ENCODE measurements at places on chromosomes 12 and 14.

GRCh38 chr12:46082490-46083200, 92.3 kb upstream of the SCAF11 start:
- no peak for DNase-seq

DNA sequence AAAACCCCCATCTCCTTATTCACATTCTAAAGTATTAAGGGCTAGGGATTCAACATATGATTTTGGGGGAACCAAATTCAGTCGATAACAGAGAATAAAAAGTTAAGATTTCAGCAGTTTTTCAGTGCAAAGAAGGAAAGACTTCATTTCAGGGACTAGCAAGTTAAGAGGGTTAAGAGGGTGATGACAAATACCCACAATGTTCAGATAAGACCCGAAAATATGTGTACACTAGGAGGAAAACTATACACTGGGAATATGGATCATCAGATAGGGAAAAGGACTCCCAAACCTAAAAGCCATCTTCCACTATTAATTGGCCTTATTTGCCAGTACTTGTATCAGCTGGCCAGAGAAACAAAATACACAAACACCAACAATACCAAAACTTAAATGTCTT, 824.2 kb downstream of the SLC16A7 start:
- DNase-seq = no peak

DNA sequence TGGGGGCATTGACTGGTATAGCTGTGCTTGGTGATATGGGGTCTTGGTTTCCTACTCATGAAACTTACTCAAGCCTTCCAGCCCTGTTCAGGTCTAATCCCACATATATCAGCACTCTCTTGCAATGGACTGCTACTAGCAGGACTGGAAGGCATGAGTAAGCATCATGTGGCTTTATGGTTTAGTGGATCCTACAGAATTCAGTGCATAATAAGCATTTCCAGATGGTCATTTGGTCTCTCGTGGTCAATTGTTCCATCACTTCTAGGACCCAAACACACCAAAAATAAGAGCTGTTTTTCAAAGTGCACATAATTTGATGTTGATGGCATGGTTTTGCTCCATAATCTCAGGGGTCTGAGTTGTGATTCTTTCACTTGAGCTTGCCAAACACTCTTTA, 114.4 kb downstream of the LMNTD1 start:
- no peak for DNase-seq

DNA sequence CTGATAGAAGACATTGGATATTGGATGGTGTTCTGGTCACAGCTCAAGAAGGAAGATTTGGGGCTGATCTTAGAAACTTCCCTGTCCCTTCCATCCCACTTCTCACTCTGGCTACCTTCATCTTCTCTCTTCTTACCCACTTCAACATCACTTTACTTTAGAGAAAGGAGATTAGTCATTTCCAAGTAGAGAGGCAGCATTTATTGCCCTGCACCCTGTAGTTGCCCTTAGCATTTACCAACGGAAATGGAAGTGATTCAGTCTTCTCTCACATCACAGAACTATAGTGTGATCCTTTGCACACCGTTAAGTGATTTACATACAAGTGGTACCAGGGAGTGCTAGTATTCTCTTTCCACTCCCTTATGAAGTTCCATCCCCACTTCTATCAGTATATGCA, 52.4 kb downstream of the PHLDA1 start:
- no peak for DNase-seq

- no peak for DNase-seq
Observed at GRCh38 chr12:989051-989450, 2.0 kb upstream of the ERC1 start.

- DNase-seq = no peak
Observed at GRCh38 chr14:92460916-92461579, 52.5 kb upstream of the RIN3 start.

DNA sequence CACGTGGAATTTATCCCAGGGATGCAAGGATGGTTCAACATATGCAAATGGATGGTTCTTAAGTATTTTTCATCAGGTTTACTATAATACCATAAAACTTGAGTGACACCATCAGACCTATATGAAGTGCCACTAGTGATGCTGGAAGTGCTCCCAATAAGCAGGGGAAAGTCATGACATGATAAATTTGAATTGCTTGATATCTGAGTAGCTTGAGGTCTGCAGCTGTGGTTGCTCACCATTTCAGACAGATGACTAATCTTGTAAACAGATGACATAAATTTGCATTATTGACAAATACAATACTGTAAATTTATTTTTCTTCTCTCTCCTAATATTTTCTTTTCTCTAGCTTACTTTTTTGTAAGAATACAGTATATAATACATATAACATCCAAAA, 13.7 kb upstream of the PRPF39 start:
- DNase-seq = no peak

DNA sequence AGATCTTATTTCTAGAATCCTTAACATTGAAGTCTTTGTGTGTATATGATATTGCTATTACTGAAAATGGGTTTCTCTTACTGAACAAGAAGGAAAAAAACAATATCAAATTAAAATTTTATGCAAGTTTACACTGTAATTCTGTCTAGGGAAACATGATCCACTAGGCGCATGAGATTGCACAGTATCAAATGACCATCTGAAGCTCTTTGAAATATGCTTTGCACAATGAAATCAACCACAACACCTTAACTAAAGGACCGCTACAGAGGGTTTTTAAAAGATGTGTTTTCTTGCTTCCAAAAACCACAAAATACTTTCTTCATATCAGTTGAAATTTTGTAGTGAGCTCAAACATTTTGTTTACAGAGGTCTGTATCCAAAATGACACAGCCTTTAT, 15.1 kb upstream of the KERA start:
- DNase-seq = no peak

DNA sequence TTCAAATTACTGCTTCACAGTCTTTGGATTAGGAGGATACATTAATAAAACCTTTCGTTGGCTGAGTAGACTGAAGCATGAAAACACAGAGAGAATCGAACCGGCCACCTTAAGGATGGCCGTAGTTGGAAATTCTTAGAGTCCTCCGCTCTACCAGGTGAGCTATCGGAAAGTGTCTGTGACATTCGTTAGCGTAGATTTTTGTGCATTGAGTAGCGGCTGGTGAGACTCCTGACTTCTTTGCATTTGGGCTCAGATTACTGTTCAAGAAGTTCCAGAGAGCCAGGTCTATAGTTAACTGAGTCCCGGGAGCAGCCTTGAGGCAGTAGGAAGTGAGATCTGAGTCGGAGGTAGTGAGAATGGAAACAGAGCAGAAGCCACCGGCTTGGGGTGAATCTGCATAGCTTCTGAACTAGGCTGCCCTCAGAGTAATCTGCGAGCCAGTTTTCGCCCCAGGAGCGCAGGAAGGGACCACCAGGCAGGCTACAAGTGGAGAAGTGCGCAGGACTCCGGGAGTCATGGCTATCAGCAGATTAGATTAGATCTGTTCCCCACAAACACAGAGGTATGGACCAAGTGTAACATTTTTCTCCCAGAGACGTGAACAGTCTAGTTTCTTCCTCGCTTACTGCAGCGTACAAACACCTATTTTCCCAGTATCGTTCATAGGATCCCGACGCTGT, 11.0 kb downstream of the OR6S1 start:
- no peak for DNase-seq

DNA sequence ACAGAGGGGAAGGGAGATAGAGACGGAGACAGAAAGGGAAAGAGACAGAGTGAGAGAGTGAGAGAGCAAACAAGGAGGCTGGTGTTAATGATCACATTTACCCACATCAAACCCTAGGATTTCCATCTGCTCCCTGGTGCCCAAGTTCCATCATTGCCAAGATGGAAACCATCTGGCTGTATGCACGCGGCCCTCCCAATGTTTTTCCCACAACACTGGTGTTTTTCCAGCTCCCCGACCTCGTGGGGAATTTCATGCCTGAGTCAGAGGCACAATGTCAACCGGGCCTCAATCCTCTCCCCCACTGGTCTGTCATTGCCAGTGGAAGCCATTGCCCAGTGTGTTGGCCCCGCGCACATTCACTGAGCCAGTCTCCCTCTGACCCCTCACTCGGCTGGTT, 19.9 kb upstream of the BDKRB2 start:
- DNase-seq = no peak

DNA sequence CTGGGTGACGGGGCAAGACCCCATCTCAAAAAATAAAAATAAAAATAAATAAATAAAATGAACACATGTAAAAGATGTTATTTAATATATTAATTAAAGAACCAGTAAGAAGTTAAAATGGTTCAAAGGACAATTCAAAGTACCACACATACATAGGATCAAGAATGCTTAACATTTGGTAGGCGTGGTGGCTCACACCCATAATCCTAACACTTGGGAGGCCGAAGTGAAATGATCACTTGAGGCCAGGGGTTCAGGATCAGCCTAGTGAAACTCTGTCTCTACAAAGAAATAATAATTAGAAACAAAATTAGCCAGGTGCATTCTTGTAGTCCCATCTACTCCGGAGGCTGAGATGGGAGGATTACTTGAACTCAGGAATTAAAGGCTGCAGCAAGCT, 53.3 kb downstream of the SPATS2 start:
- no peak for DNase-seq

- DNase-seq = peak; percentile 0
Observed at GRCh38 chr12:116818341-116818856, 62.8 kb downstream of the HRK start.

All from activated CD4-positive, alpha-beta T cell treated with anti-CD3 and anti-CD28 coated beads for 24 hours (primary cell).